Large intestine (tissue), 12 donors: ENCODE measurements at places on chromosomes 2 and 18.

- H3K36me3 ChIP-seq = no peaks in the 10 kb centered on the region
- no peak overlapping the region for H3K27ac ChIP-seq
- H3K4me1 ChIP-seq = no peaks in the 10 kb centered on the region
- DNase-seq = no peak
- no peaks in the 10 kb centered on the region for H3K27me3 ChIP-seq
- no peak overlapping the region for H3K4me3 ChIP-seq
Observed at GRCh38 chr2:109244304-109244582, 115.2 kb downstream of the SH3RF3 start.

DNA sequence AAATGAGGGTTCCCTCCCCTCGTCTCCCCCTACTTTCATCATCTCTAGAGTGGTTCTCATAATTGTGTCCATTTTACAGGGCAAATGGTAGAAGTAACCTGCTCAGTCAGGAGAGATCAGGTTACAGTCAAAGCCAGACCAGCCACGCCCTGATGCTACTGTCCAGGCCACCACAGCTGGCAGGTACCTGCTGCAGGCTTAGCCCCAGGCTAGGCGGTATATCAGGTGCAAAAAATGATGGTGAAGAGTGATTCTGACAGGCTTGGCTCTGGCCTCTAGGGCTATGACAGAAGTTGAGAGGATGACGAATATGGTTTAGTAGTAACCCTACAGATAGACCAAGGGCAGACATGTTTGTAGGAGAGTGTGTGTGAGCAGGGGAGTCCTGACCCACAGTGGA lies 67.1 kb downstream of the HAUS1 start:
- DNase-seq = no peak
- no peaks in the 10 kb centered on the region for H3K27me3 ChIP-seq
- no peaks in the 10 kb centered on the region for H3K36me3 ChIP-seq
- no peak overlapping the region for H3K4me3 ChIP-seq
- H3K4me1 ChIP-seq = no peaks in the 10 kb centered on the region
- H3K27ac ChIP-seq = no peak overlapping the region

DNA sequence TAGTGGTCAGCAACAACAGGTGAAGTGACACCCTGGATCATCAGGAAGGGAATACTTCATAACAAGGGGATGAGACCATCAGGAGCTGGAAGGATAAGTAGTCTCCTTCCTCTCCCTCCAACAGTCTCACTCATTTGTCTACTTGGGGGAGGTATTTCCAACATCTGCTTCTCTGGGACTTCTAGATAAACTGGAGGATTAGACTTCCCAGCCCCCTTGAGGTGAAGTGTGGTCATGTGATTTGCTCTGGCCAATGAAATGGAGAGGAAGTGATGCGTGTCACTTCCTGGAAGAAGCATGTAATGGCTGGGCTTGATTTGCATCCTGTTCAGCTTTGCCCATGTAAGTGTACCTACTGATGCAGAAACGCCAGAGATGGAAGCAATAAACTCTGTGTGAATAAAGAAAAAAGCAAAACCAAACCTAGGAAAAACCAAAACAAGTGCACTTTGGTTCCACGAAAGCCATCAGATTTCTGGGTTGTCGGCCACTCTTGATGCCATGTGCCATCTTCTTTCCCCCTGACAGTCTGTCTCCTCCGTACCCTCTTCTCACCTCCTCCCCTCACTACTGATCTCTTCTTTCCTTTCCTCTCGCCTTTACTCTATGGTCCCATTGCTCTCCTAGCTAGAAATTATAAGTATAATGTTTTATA lies 76.1 kb upstream of the DNMT3A start:
- no peak overlapping the region for H3K4me3 ChIP-seq
- H3K36me3 ChIP-seq = no peaks in the 10 kb centered on the region
- H3K27me3 ChIP-seq = no peaks in the 10 kb centered on the region
- H3K27ac ChIP-seq = no peak overlapping the region
- no peak for DNase-seq

- peaks cover 33% of the 10 kb centered on the region for H3K4me1 ChIP-seq
- no peak overlapping the region for H3K27ac ChIP-seq
- no peak for DNase-seq
- peaks cover 5% of the 10 kb centered on the region for H3K27me3 ChIP-seq
Observed at GRCh38 chr2:121209014-121209610, 75.9 kb downstream of the TFCP2L1 start.

DNA sequence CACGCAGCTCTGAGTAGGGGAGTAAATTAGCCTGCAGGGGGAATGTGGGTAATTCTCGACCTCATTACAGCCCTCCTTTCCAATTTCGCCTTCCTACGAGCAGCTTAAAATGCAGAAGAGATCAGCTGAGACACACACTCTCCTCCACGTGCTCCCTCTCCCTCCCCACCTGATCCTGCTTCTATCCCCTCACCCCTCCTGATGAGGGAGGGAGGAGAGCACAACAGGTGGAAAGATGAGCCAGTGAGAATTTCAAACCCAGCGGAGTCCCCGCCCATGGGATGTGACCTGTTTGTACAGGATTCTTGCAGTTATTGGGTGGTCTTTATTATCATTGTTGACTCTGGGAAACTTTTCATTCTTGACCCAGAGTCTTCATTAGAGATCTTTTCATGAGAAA lies 35.5 kb downstream of the DDX18 start:
- H3K4me3 ChIP-seq = no peak overlapping the region
- DNase-seq = no peak

GRCh38 chr2:144163592-144163991 lies 356.3 kb downstream of the ZEB2 start:
- no peaks in the 10 kb centered on the region for H3K36me3 ChIP-seq
- peak; percentile 44 for DNase-seq
- H3K4me3 ChIP-seq = no peak overlapping the region
- H3K4me1 ChIP-seq = no peaks in the 10 kb centered on the region
- no peak overlapping the region for H3K27ac ChIP-seq

DNA sequence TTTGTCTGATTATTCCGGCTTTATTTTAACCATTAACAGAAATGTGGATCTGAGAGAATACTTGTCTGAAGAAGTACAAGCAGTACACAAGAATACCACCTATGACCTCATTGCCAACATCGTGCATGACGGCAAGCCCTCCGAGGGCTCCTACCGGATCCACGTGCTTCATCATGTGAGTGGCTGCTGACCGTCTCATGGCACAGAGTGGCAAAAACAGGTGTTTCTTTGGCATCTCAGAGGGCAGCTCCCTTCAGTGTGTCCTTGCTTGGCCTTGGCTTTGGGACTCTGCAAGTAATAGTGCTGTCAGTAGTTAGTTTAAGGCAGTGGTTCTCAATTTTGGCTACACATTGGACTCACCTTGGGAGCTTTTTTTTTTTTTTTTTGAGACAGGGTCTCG lies 23.1 kb downstream of the SFTPB start:
- H3K4me1 ChIP-seq = no peaks in the 10 kb centered on the region
- peaks cover 92% of the 10 kb centered on the region for H3K36me3 ChIP-seq
- no peak overlapping the region for H3K4me3 ChIP-seq

DNA sequence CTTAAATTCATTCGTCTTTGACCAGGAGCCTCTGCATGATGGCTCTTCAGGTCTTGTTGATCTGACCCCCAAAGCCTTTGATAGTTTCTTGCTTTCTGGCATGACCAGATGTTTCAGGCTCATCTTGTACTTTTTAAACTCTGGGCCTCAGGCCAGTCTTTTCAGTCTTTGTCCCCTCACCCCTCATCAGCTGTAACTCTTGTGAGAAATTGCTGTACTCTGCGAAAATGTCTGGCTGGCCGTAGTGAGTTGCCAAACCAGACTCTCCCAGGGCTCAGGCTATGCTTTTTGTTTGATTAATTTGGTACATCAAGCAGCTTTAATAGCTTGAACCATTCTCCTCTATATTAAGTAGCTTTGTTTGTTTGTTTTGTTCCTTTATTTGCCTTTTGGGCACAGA lies 75.9 kb downstream of the BABAM2 start:
- H3K36me3 ChIP-seq = no peaks in the 10 kb centered on the region
- no peak overlapping the region for H3K27ac ChIP-seq
- no peaks in the 10 kb centered on the region for H3K27me3 ChIP-seq
- no peaks in the 10 kb centered on the region for H3K4me1 ChIP-seq

DNA sequence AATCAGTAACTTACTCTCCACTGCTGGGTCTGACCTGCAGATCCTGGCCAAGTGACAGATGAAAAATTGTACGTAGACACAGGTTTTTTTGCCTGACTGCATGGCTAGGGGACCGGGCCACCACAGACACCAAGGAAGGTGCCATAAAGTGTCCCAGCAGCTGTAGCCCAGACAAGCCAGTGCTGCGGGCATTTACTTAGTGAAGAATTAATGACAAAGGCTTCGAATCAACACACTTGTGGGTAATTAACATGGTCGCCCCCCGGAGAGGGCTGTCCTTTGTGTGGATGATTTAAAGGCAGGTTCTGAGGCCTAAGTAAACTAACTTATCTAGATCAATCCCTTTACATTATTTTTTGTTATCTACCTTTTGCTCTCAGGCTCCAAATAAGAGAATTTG lies 1709.1 kb upstream of the LRRTM1 start:
- no peak overlapping the region for H3K27ac ChIP-seq
- H3K4me3 ChIP-seq = no peak overlapping the region
- no peak for DNase-seq
- H3K27me3 ChIP-seq = no peaks in the 10 kb centered on the region
- no peaks in the 10 kb centered on the region for H3K36me3 ChIP-seq

- H3K27ac ChIP-seq = no peak overlapping the region
- H3K4me1 ChIP-seq = peaks cover 21% of the 10 kb centered on the region
- H3K36me3 ChIP-seq = no peaks in the 10 kb centered on the region
- H3K4me3 ChIP-seq = no peak overlapping the region
- no peaks in the 10 kb centered on the region for H3K27me3 ChIP-seq
- no peak for DNase-seq
Observed at GRCh38 chr18:77086034-77086433, 46.5 kb downstream of the MBP start.

GRCh38 chr2:81247648-81248047 lies 943.1 kb upstream of the LRRTM1 start:
- no peaks in the 10 kb centered on the region for H3K4me1 ChIP-seq
- DNase-seq = peak; percentile 23
- H3K27me3 ChIP-seq = no peaks in the 10 kb centered on the region

DNA sequence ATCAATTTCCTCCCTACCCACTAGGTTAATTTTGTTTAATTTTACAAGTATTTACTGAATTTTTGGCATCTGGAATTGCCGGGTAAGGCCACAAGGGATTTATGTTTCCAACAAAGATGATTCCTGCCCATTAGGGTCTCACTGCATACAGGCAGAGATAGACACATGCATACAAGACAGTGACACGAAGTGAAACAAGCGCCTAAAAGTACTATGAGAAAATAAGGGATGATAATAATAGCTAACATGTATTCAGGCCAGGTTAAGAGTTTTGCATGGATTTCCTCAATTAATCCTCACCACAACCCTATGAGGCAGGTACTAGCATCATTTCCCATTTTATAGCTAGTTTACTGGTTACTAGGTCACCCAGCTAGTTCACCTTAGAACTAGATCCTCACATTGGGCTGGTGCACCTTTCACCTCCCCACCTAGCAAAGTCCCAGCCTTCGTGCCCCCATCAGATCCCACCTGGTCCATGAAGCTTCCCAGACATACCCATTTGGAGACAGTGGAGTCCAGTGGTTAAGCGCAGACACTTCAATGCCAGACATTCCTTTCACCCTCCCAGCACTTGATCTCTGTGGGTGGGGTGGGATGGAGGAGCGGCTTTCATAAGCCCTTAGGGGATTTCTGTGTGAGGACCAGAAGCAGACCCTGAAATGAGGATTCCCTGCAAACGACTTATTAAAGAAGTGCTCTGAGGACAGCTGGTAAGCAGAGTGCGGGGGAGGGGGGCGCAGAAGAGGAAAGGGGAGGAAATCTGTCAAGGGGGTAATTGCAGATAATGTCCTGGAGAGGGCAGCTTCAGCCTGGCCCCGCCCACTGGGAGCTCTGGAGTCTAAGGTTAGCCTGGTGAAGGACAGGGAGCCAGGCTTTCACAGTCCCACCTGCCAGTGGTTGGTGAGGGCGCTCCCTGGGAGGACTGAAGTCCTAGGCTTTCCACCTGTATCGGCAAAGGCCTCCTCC lies 5.8 kb upstream of the DGUOK start:
- H3K27ac ChIP-seq = no peak overlapping the region
- H3K36me3 ChIP-seq = no peaks in the 10 kb centered on the region
- H3K27me3 ChIP-seq = no peaks in the 10 kb centered on the region
- no peak overlapping the region for H3K4me3 ChIP-seq
- peak; percentile 30 for DNase-seq
- no peaks in the 10 kb centered on the region for H3K4me1 ChIP-seq

DNA sequence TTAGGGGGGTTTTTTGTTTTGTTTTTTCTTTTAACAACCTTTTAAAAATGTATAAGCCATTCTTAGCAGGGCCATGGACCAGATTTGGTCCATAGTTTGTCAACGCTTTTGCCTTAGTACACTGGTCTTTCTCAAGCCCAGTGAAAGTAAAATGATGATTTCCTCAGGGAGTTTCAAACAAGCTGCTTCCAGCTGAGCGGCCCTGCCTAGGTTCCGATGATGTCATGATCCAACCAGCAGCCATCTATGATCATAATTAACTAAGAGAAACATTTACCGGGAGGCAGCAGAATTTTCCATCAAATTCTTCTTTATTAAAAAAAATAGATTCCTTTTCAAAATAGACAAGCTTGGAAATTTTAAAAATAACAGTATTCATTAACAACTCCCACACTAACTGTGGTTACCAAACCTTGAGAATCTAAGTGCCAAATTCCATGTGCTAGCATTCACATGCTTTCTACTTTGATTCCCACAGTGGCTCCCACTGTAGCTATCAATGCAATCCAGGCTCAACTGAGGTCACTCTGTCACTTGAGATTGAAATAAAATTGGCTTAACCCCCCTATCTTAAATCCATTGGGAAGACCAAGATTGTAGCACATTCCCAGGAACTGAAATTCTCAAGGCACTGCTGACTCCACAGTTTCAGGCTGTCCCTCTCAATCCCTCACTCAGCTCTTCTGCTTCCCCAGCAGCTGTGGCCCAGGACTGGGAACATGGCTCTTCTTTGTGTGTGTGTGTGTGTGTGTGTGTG lies 148.9 kb downstream of the RNF152 start:
- no peaks in the 10 kb centered on the region for H3K36me3 ChIP-seq
- no peak overlapping the region for H3K4me3 ChIP-seq
- DNase-seq = no peak
- peaks cover 10% of the 10 kb centered on the region for H3K4me1 ChIP-seq

DNA sequence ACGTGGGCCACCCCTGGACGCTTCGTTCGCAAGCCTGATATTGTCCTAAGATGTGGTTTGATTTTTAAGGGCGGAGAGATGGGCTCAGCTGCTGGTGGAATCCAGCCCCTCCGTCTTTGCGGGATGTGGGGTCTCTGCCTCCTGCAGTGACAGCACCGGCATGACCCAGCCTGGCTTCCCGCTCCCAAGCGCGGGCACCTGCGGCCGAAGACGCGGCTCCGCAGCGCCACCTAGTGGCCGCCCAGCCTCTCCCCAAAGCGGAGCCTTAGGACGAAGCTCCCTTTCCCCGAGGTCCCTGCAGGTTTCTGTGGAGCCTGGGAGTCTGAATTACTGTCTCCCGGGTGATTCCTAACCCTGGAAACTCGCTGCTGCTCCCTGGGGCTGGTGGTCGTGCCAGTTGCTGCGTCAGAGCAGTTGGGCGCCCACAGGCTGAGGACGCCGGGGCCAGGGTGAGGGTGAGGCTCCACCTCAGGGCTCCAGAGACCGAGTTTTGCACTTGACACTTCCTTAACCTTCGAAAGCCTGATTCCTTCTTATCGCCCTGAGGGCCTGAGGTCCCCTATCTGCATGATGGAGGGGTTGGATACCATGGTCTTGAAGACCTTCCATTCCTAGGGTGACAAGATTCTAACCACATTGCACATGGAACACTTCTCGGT lies 137.5 kb downstream of the TPO start:
- H3K27me3 ChIP-seq = no peaks in the 10 kb centered on the region
- H3K27ac ChIP-seq = peak overlapping the region; percentile 75
- no peaks in the 10 kb centered on the region for H3K36me3 ChIP-seq
- peak; percentile 51 for DNase-seq

- H3K27ac ChIP-seq = no peak overlapping the region
- H3K36me3 ChIP-seq = no peaks in the 10 kb centered on the region
- DNase-seq = peak; percentile 61
Observed at GRCh38 chr18:64528646-64529045, 379.8 kb upstream of the LINC00305 start.
